ENCODE measurements at places on chromosomes 4 and X. TPM values are rescaled to one million over a fixed set of nuclear protein-coding genes. Genes with fewer than 3 reads are reported as not detected.

GRCh38 chr4:153641532-153641931 is 42.5 kb upstream of the TLR2 start:
- DNase-seq = no peak

GRCh38 chrX:105869701-105870100 is 47.4 kb downstream of the NRK start:
- DNase-seq = no peak

DNA sequence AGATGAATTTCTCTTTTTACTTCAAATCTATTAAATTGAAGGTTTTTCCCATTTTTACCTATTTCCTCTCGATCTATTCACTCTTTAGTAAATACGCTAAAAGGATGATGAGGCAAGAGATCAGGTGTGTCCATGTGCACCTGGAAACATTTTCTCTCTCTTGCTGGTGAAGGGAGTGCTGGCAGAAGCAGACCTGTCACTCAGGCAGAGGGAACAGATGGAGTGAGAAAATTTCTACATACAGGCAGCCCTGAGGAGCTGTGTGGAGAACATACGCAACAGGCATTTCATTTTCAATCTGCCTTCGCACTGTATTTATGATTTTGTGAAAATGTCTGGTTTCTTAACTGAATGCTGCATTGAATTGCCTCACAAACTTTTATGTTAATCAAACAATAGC is 249.5 kb downstream of the GPM6A start:
- peak; percentile 9 for DNase-seq

DNA sequence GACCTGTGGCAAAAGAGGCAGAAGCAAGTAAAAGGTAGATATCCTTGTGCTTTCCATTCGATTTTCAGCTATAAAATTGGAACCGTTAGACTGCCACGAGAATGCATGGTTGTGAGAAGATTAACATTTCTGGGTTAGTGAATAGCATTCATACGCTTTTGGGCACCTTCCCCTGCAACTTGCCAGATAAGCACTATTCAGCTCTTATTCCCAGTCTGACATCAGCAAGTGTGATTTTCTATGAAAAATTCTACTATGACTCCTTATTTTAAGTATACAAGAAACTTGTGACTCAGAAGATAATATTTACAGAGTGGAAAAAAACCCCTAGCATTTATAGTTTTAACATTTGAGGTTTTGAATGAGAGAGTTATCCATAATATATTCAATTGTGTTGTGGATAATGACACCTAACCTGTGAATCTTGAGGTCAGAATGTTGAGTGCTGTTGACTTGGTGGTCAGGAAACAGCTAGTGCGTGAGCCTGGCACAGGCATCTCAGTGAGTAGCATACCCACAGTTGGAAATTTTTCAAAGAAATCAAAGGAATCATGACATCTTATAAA is 3.9 kb downstream of the FGB start:
- no peak for DNase-seq

DNA sequence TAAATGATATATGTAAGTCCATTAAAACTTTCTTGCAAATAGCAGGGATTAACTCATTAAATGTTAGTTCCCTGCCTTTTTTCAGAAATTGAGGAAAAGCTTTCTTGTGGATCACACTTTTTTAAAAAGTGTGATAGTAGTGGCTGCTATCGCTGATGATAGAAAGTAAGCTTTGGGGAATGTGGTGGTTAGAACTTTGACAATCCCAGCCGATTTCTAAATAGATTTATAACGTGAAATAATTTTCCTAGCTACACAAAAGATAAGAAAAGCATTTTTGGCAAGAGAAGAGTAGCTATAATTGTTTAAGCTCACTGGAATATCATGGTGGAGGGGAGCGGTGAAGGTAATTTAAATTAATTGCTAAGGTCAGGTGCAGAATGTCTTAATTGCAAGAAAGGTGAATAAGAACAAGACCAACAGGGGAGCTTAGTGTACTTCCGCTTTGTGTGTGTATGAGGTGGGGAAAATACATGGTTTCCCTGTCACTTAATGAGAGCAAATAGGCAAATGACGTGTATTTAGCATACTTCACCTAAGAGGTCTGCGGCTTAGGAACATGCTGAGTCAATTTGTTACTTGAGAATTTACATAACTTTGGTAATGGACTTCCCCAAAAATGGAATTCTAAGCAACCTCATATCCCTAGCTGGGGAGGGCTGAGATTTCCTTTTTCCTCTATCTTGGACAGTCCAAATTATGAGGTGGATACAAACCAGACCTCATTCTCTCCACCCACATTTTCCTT is 11.7 kb upstream of the IL21 start:
- no peak for DNase-seq

The DMD gene
- 71.8 TPM for total RNA-seq

The PAGE2B gene
- not detected for total RNA-seq

The PDZD11 gene
- total RNA-seq = 27.4 TPM
